ENCODE measurements at places on chromosomes 4 and X.

GRCh38 chrX:149527705-149528104 is 13.1 kb upstream of the EOLA1 start:
- no peak for DNase-seq

- no peak for DNase-seq
These were observed 719 bp upstream of the BGN start for GRCh38 chrX:153494061-153494460.

DNA sequence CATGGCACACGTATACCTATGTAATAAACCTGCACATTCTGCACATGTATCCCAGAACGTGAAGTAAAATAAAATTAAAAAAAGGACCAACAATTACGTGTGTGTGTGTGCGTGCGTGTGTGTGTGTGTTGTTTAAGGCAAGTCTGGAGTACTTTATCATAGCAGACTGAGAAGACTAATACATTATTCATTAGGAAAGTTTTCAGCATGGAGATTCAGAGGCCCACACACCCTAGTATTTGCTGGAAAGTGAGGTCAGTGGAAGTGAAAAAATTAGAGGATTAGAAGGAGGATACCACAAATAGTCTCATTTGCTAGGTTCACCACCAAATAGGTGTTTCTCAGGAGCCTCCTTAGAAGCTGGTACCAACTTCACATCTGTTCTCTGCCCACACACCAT is 457.1 kb upstream of the CPEB2 start:
- no peak for DNase-seq

DNA sequence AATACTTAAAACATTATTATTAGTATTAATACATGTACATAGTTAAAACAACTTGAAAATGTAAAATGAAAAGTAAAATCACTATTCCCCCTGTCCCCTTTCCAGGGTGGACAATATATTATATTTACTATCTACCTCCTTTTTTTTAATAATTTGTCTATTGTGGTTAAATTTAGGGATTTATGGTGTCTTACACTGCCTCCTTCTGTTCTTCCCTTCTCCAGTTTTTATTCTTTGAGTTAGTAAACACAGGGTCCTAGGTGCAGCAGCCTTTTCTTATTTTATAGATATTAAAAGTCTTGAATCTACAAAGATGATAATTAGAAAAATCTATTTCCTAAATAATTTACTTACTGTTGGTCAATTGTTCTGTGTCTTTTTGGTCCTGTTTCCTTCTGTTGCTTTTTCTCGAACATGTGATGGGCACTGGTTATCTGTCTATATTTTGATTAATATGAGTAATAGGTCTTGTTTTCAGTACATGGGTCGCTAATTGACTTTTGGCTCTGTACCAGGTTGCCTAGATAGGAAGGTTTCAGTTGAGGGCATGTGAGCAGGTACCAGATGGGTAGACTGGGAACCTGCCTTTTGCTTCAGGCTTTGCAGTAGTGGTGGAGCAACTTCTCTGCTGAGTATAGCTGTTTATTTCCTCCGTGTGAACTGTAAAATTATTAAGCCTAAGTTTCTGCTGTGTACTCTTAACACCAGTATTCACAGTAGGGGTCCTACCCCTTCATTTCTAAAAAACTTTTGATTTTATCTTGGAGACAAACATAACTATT is 1.1 kb downstream of the NUDT9 start:
- no peak for DNase-seq

DNA sequence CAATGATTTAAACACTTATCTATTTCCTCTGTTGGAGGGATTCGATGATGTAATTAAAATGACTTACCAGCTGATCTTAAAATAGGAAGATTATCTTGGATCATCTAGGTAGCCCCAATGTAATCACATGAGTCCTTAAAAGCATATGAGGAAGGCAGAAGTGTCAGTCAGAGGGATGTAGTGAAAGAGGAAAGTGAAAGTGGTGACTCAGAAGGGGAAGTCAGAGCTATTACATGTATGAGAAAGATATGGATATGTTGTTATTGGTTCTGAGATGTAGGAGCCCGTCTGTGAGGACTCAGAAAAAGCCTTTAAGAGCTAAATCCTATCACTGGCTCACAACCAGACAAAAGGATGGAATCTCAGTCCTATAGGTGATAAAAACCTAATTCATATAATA is 456.4 kb downstream of the DACH2 start:
- no peak for DNase-seq
